ENCODE measurements at places on chromosomes 3 and 15. TPM values are rescaled to one million over a fixed set of nuclear protein-coding genes. Genes with fewer than 3 reads are reported as not detected.

The IGDCC3 gene
- polyA plus RNA-seq, result 0.11 TPM

The RTP3 gene
- 0.06 TPM for polyA plus RNA-seq

The HHLA2 gene
- polyA plus RNA-seq, result not detected

The HTR3E gene
- not detected for polyA plus RNA-seq

The PRICKLE2 gene
- polyA plus RNA-seq, result 14.7 TPM

The OR5K2 gene
- polyA plus RNA-seq, result not detected

The SPESP1 gene
- 5.7 TPM for polyA plus RNA-seq

The ATR gene
- 12.6 TPM for polyA plus RNA-seq

The CFAP100 gene
- not detected for polyA plus RNA-seq

The TBC1D5 gene
- polyA plus RNA-seq, result 44.6 TPM

The FBXO40 gene
- not detected for polyA plus RNA-seq
